ENCODE measurements at places on chromosomes 2 and 18. TPM values are rescaled to one million over a fixed set of nuclear protein-coding genes. Genes with fewer than 3 reads are reported as not detected.

The ATG16L1 gene
- 24.4 TPM for total RNA-seq

The GCG gene
- not detected for total RNA-seq

The AFF3 gene
- 3.1 TPM for total RNA-seq

The CPSF3 gene
- total RNA-seq: 73.0 TPM

The NMS gene
- total RNA-seq: not detected

The LYG1 gene
- total RNA-seq: 0.54 TPM

The RIT2 gene
- total RNA-seq: not detected

The KIF1A gene
- 9.0 TPM for total RNA-seq

The LRP1B gene
- total RNA-seq: not detected

The POTEE gene
- 0.43 TPM for total RNA-seq

The MRPL53 gene
- total RNA-seq: 111 TPM

The DSG1 gene
- not detected for total RNA-seq

The FAM228A gene
- total RNA-seq: not detected

The IL1B gene
- total RNA-seq: not detected

The SDC1 gene
- total RNA-seq: 0.14 TPM

The HJURP gene
- 83.6 TPM for total RNA-seq

The RNF125 gene
- total RNA-seq: 19.1 TPM

The PARD3B gene
- 0.11 TPM for total RNA-seq

The CYBRD1 gene
- total RNA-seq: 0.79 TPM

The PASK gene
- 71.3 TPM for total RNA-seq

The MAP4K3 gene
- total RNA-seq: 6.5 TPM

The UCN gene
- 2.7 TPM for total RNA-seq

The TUBA3E gene
- not detected for total RNA-seq

The MDH1B gene
- 0.56 TPM for total RNA-seq

The SULT1C2 gene
- not detected for total RNA-seq

The GBX2 gene
- total RNA-seq: not detected

The SLC5A7 gene
- not detected for total RNA-seq

The EFHD1 gene
- 1.2 TPM for total RNA-seq

The HOXD4 gene
- total RNA-seq: not detected

The TMEM178A gene
- 0.31 TPM for total RNA-seq

The GCKR gene
- not detected for total RNA-seq

The RNF181 gene
- total RNA-seq: 117 TPM

The RAB6C gene
- not detected for total RNA-seq

The PLEKHH2 gene
- total RNA-seq: 0.43 TPM

The NT5DC4 gene
- total RNA-seq: not detected

The MLPH gene
- total RNA-seq: not detected

The CRYGD gene
- not detected for total RNA-seq

The NETO1 gene
- total RNA-seq: not detected

The RFX8 gene
- not detected for total RNA-seq

The PECR gene
- 21.1 TPM for total RNA-seq
